ENCODE measurements at places on chromosomes 11 and 22. TPM values are rescaled to one million over a fixed set of nuclear protein-coding genes. Genes with fewer than 3 reads are reported as not detected.

RTN4RL2 gene
- 0.90 TPM for total RNA-seq

OPCML gene
- 0.82 TPM for total RNA-seq

C11orf42 gene
- not detected for total RNA-seq

SEC14L2 gene
- total RNA-seq = 5.8 TPM

GRM5 gene
- not detected for total RNA-seq

LARGE2 gene
- total RNA-seq = not detected

DGAT2 gene
- total RNA-seq = 0.16 TPM

OR5P2 gene
- total RNA-seq = not detected

OR5A1 gene
- total RNA-seq = not detected

WNT7B gene
- total RNA-seq = 0.18 TPM

MLC1 gene
- not detected for total RNA-seq

LBHD1 gene
- 4.2 TPM for total RNA-seq

CALCA gene
- total RNA-seq = not detected

FGF19 gene
- total RNA-seq = not detected

TBX1 gene
- 2.8 TPM for total RNA-seq

LSP1 gene
- 40.2 TPM for total RNA-seq

FBXO3 gene
- 52.1 TPM for total RNA-seq

CLCF1 gene
- total RNA-seq = 1.5 TPM

CCDC86 gene
- 12.0 TPM for total RNA-seq

JHY gene
- total RNA-seq = 9.3 TPM

OR51E2 gene
- total RNA-seq = not detected

ATM gene
- total RNA-seq = 94.4 TPM

APOL6 gene
- 29.4 TPM for total RNA-seq

FOSL1 gene
- 11.4 TPM for total RNA-seq

RIMBP3C gene
- 0.63 TPM for total RNA-seq

PLAAT4 gene
- 16.6 TPM for total RNA-seq

RTN4R gene
- total RNA-seq = not detected

OR6T1 gene
- total RNA-seq = not detected

CDON gene
- total RNA-seq = 66.6 TPM

HBG1 gene
- not detected for total RNA-seq

SLC6A5 gene
- not detected for total RNA-seq

C11orf91 gene
- not detected for total RNA-seq

TSKU gene
- 24.6 TPM for total RNA-seq

UBQLN3 gene
- total RNA-seq = not detected

HIRA gene
- total RNA-seq = 17.7 TPM
